Activated T-helper 2 cell treated with anti-CD3 and anti-CD28 coated beads, Interferon-gamma antibody, Interleukin-2, Interleukin-4, amounts not matched to agents 10 μg/mL and 5 μg/mL and 100 μg/mL, durations not matched to agents 14 hours and 24 hours and 36 hours (primary cell): ENCODE measurements at places on chromosomes 5 and 9. TPM values are rescaled to one million over a fixed set of nuclear protein-coding genes. Genes with fewer than 3 reads are reported as not detected.

The BAG1 gene
- total RNA-seq = 62.0 and 68.9 TPM in 2 replicates

The WDR31 gene
- total RNA-seq = 1.9 and 2.1 TPM in 2 replicates

The PAEP gene
- total RNA-seq = not detected in 2 replicates

The FOXD4L6 gene
- 0.18 TPM in 1 of 2 replicates, not detected in the other for total RNA-seq

The DEPDC1B gene
- 22.2 and 25.1 TPM in 2 replicates for total RNA-seq
